ENCODE measurements at places on chromosomes 1 and 21.

DNA sequence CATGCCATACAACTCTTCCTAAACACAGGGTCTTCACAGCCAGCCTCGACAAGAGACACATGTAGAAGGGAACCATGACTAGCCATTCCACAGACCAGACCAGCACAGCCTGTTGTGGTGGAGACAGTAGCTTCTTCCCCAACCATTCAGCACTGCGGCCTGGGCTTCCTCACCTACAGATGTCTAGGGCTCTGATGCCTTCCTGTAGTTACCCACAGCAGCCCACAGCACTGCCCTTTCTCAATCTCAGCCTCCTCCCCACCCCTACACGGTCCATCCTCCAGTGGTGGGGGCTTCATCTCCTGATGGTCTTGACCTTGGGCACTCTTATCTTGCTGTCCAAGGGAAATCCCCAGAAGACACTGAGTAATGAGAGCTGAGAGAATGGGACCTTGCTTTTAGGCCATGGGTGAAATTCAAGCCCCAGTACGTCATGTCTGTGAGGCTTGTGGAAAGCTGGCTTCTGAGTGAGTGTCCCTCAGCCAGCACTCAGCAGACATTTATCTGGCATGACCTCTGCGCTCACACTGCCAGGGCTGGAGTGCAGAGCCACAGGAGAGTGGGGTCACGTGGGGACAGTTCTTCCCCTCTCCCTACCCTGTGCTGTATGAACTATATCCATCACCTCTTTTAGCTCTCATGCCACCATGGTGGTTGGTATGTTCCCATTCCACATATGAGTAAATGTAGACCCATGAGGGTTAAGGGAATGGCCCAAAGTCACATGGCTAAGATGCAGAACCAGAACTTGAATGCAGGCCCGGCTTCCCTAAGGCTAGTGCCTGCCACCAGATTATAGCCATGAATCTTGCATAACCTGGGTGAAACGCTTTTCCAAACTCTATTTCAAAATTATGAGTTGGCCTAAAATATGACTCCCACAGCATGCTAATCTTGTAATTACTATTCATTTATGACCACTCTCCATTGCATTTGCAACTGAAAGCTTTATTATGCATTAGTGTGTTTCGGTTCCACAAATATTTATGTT is 104.7 kb downstream of the HIVEP3 start:
- DNase-seq, result no peak

DNA sequence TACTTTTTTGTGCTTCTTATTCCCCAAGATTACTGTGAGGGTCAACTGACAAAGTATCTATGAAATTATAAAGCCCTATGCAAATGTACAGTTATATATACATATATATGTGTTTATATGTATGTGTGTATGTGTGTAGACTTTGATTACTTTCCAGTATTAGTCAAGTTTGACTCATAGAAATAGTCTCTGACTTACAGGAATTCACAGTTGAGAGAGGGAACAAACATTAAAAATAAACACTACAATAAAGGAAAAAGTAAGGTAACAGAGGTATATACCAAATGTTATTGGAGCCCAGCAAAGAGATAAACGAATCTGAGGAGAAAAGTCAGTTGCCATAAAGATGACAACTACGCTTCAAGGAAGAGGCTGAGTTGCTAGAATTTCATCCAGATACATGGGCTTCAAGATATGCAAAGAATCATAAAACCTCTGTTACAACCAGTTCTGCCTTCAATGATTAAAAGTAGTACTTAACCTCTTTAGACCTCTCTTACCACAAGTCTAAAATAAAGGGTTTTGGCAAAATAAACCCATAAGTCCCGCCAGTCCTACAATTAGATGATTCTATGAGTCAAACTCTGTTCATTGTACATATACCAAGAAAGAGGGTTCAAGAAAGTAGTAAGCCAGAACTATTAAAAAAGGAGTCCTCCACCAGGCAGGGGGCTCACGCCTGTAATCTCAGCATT is 7.2 kb downstream of the IFT25 start:
- DNase-seq, result no peak

GRCh38 chr1:87329051-87329525 is 408 bp downstream of the LMO4 start:
- DNase-seq, result peak; percentile 40

GRCh38 chr1:62142496-62142895 is 52.2 kb upstream of the L1TD1 start:
- DNase-seq, result no peak

DNA sequence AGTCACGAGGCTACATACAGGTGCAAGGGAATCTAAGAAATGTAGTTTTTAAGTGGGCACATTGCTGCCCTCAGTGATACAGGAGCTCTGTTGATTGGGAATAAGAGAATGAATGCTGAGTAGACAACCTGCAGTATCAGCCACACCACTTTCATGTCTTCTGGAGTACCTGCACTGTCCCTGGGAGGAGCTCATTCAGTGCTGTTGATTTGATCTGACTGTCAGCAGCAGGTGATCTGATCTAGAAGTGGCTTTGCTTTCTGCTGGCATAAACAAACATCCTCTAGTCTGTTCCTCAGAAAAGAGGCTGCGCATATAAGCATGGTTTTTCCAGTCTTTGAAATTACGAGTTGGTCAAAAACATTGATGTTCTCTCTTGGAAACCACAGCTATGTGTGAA is 35.5 kb upstream of the LRRC52 start:
- DNase-seq, result no peak

DNA sequence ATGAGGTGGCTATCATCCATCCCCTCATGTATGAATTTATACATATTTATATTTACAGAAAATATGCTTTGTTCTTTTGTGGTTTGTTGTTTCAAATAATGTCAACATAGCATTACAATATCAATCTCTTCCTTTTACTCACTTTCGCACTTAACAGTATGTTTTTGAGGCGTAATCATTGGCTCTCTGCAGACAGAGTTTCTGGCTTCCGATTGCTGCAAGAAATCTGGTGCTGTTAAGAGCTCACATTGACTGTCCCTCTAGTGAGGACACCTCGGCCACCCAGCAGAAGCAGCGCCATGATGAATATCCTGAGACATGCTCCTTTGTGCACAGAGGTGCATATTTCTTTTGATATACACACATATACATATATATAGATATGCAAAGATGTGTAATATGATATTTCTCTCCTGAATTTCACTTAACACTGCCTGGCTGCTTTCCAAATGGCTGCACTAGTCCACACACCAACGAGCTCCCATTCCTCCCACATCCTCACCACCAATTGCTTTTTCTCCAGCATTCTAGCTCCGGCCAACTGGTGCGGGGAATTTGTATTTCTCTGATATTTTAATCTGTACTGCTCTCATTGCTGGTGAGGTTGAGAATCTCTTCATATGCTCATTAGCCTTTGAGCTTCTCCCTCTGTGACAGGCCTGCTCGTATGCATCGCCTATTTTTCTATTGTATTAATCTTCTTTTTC is 248.4 kb downstream of the SIPA1L2 start:
- no peak for DNase-seq

GRCh38 chr1:116856312-116856711 is 53.4 kb upstream of the PTGFRN start:
- DNase-seq, result no peak

DNA sequence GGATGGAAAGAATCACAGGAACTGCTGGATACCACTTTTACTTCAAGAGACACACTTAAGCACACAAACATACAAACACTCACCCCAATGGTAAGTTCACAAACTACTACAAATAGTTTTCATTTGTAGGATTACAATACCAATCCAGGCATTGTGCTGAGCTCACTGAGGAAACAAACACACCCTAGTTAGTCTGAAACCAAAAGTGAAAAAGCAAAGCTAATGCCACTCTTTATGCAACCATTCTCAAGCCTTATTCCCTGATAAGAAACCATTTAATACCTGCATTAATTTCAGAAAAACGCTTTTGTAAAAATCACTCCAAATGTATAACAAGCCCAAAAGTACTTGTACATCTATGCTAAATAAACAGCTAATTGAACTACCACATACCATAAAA is 38.3 kb downstream of the RNF115 start:
- no peak for DNase-seq

DNA sequence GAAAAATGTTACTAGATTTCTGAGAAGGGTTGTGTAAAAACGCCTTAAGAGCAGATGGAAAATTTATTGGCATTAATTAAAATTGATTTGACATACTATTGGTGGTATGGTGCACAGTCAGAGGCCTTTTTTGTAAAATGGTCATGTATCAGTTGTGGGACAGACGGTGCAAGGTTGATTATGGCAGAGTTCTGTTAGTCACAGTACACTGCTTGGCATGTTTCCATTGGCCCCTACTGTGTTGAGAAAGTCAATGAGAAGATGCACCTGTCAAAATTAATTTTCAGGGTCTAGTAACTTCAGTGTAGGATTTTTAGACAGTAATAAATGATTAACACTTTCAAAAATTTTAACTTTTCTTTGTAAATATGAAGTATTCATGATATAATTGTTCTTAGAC is 4.4 kb downstream of the B3GALT2 start:
- no peak for DNase-seq

DNA sequence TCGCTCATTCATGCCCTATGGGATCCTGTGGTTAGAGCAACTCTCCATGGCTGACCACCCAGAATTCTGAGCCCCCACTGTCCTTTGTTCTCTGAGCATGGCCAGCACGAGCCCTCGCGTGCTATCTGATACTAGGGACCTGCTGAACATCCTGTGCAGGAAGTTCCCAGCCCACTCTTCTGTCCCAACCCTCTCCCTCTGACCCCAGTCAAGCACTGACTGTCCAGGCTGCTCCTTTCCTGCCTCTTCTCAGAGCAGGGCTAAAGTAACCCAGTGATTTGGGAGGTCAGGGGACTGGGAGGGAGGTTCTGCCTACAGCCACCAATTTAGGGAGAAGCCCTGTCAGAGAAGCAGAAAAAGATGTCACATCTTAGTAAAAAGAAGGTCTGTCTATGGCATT is 21.2 kb downstream of the CYP4B1 start:
- DNase-seq, result no peak

DNA sequence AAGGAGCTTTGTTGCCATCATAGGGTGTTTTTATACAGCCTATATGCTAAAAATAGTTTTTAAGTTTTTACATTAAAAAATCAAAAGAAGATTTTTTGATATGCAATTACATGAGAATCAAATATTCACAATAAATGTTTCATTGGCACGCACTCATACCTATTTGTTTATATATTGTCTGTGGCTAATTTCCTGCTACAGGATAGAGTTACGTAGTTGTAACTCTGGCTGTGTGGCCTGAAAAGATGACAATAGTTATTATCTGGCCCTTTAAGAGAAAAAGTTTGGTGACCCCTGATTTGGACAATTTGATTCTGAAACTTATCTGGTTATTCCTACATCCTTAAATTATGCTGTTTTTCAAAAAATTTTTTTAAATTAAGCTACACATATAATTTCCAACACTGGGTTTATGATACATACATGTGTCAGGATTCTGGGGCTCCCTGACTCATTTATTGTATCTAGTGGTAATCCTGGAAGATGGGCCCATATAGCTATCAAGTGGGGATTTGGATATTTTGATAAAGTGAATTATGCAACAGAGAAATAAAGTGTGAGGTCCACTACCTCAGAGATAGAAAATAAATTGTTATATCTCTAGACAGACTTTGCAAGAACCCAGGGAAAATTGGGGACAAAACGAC is 370.2 kb upstream of the LYPLAL1 start:
- no peak for DNase-seq

DNA sequence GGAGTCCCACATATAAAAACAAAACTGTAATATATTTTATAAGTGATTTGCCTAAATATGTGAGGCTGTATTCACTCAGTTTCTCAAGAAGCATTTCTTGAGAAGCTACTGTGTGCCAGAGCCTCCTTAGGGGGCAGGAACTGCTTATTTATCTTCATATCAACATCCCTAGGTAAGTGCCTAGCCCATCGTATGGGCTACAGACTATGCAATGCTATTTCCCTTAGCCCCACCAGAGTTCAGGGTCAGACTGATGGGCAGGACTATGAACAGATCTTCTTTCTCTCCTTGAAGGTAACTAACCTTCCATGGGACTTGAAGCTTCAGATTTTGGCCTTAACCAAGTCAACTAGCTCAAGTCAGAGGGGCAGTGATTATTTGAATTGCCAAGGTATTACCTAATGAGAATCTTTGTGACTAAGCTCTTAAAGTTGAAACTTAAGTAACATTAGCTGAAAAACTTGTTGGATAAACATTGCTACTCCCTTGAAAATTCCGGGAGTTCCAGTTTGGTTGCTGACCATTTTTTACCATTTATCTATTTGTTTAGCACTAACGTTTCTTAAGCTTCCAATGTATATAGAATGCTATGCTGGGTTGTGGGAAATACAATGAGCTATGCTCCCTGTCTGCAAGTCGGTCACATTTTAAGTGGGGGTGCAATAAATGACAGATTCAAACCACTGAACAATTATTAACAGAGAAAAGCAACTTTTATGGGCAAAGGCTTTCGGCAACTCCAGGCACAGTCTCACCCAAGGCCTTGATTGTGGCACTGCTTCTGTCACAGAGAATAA is 85.2 kb downstream of the GPR88 start:
- peak; percentile 25 for DNase-seq

- DNase-seq, result no peak
These were observed 45.1 kb upstream of the MACF1 start for GRCh38 chr1:39159224-39160036.

DNA sequence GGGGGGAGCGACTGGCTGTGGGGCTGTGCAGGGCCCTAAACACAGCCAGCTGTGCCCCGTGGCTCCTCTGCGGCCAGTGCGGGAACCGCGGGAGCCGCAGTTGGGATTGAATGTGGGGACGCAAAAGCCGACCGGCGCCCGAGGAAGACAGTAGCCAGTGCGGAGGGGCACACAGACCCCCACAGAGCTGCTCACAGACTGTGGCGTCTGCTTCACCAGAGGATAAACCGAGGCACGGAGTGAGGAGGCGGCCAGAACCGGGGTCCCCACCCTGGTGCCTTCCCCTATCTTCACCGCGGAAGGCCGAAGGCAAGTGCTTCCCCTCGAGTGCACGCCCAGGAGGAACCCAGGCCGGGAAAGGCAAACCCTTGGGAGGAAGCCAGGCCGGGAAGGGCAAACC is 8.7 kb upstream of the TMEM52 start:
- no peak for DNase-seq

DNA sequence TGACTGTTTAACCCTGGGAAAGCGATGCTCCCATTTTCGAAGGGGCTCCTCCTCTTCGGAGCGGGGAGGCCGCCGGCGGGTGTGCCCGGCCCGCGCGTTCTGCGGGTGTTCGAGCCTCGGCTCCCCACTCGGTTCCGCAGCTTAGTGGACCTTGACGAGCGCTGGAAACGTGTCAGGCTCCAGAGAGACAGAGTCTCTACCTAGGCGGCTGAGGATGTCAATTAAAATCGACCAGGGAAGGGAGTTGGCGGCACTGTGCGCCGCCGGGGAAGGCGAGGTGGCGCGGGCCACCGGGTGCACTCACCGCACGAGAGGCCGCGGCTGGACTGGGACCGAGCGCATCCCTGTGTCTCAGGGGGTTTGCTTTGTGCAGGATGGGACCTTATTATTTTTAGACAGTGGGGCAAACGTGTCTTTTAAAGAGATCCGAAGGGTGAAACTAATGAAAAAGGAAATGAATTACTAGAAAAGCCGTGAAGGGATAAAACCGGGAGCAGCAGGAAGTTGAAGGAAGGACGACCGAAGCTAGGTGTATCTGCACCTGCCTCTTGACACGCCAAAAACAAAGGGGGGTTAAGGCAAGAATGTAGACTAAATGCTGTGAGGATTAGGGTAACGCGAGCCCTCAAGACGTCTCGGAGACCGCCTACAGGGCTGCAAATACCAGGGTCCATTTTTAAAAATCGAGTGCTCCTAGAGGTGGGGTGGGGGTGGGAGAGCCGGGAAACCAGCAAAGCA is 5.6 kb downstream of the LHX4 start:
- no peak for DNase-seq
